Fibroblast of the aortic adventitia (primary cell): ENCODE measurements at places on chromosomes 6 and 20. TPM values are rescaled to one million over a fixed set of nuclear protein-coding genes. Genes with fewer than 3 reads are reported as not detected.

The TSPO2 gene
- total RNA-seq = not detected in 2 replicates

DNA sequence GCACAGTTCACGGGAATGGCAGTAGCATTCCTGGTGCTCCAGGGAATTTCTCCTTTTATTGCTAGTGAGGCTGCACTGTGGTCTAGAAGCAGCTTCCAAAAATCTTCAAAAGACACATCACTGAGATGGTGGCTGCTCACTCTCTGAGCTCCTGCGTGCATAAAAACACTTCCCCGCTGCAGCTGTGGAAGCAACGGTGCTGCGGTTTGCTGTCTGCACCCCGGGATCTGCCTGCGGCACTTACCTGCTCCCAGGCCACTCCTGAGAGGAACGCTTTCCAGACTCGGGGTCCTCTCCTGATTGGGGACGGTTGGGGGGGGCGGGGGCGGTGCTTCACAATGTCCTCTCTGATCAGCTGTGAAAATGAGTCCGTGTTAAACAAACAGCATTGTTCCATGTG lies 77.9 kb downstream of the TMEM242 start:
- no peak for DNase-seq

GRCh38 chr20:58137651-58138265 lies 90.7 kb downstream of the ANKRD60 start:
- no peak for DNase-seq

GRCh38 chr6:111552241-111552744 lies 53.4 kb downstream of the TRAF3IP2 start:
- DNase-seq = peak; percentile 99

The ZC2HC1B gene
- total RNA-seq = not detected in 2 replicates
